ENCODE measurements at places on chromosomes 1 and 21.

GRCh38 chr1:68442822-68443556, 6.8 kb downstream of the RPE65 start:
- no peak for DNase-seq

- DNase-seq = no peak
Observed at GRCh38 chr1:182357913-182358312, 33.7 kb downstream of the GLUL start.

DNA sequence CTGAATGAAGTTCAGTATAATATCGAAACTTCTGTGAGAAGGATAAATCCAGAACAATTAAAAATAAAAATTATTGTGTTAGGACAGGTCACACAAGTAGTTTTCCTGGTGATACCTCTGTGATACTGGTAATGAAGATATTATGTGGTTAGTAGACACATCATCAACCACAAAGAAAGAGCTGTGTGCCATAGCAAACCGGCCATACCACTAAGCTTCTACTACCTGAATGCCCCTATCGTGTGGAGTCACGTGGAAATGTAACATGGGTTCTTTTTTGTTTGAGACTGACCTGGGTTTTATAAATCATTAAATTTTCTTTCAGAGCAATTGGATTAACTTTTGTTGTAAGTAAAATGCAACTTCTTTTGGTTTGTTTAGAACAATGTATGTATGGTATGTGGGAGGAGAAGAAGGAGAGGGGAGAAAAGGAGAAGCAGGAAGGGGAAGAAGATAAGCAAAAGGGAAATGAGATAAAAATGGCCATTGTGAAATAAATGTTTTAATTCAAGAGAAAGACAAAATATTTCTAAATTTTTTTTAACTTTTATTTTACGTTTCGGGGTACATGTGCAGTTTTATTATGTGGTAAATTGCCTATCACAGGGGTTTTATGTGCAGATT, 58.2 kb upstream of the LRRC8B start:
- DNase-seq = no peak

DNA sequence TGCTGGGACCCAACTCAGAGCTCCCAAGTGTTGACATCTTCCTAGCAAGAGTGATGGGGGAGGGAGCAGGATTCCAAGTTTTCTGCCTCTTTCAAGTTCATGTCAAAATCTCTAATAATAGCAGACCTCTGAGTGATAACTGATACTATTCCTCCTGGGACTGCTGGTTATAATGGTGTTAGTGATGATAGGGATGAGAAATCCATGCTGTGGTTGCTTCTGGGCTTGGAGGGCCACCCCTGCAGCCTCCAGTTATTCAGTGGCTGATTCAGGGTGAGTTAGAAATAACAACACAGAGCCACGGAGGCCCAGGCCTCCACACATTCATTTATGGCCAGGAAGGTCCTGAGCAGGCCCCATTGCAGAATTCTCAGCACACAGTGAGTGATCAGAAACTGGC, 40.6 kb upstream of the ARTN start:
- DNase-seq = no peak

DNA sequence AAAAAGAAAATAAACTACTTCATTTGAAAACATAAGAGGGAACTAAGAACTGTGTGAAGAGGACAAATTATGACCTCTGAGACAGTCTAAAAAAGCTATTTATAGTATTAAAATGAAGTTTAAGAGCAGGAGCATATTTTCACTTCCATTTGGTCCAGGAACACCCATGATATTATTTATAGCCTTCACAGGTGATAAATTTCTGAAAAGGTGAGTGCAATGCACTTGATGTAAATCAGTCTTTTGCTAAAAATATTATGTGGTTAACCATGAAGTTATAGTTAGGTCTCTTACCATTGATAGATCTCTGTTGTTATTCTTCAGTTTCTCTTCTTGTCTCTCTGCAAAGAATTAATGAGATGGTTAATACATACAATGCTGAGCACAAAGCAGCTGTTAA, 14.7 kb downstream of the TMCO1 start:
- no peak for DNase-seq

- DNase-seq = no peak
Observed at GRCh38 chr1:220902916-220903315, 23.7 kb downstream of the HLX start.

GRCh38 chr21:41800425-41801320, 33.8 kb upstream of the RIPK4 start:
- DNase-seq = no peak

DNA sequence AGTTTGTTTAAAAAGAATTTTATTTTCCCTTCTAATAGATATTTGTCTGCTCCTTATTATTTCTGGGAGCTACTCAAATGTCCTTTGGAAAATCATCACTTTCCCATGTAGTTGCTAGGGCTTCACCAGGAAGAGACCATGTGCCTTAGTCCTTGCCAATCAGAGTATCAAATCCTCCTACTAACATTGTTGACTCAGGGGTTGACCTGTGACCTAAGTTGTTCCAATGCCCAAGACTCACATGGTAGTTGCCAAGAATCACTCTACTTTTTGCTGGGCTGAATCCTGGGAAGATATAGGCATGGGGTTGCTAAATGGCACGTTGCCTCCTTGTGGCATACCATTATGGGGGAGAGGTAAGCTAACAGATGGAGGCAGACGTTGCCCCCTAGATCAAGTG, 58.2 kb upstream of the FOXD3 start:
- no peak for DNase-seq

DNA sequence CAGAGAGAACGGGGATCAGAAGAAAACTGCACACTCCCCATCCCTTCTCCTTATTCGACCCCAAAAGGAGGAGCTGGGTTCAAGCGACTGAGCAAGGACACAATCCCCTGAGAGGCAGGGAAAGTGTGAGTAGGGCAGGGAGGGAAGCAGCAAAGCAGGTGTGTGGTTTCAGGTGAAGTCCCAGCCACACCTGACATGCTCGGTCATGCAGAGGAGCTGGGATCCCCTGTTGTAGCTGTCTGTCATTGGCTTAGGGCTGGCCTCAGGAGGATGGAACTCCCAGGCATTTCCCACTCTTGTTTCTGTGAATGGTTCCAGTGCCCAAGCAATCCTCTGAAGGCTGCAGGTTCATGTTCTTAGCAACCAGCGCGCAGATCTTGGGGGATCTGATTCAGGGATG, 150.7 kb downstream of the DSCAM start:
- no peak for DNase-seq

- no peak for DNase-seq
Observed at GRCh38 chr1:181141431-181141910, 53.0 kb downstream of the IER5 start.

- DNase-seq = no peak
Observed at GRCh38 chr1:193102662-193103061, 2.6 kb downstream of the GLRX2 start.

GRCh38 chr1:76230842-76231281, 156.3 kb downstream of the ST6GALNAC3 start:
- DNase-seq = no peak

DNA sequence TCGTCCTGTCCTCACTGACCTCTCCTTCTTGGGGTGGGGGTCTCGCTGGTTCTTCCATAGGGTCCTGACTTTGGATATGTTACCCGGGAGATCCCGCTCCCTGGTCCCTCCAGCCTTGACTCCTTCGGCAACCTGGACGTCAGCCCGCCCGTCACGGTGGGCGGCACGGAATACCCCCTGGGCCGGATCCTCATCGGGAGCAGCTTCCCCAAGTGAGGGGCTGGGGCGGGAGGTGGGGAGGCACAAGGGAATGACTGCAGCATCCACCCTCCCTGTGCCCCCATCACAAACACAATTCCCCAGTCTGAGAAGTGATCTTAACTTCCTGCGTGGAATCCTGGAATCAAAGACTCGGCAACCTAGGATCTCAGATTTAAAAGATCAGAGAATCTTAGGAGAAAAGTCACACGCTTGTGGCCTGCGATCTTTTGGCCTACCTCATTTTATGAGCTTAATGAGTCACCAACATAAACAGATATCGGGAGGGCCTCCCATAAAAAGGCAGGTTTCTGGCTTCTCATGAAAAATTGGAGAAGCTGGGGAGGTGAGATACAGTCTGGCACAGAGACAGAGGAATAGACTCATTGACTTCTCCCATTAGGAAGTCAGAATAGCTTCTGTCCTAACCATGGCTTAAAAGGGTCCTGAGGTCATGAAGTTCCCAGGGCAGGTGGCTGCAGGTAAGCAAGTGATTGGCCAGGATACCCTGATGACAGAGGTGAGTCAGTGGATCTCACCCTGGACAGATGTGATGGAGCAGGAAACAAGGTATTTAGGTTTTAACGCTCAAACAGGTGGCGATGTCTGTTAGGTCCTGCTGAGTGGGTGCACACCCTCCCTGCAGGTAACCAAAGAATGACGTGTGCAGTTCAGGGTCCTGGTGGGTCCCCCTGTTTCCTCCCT, 15.9 kb upstream of the PADI3 start:
- no peak for DNase-seq

- no peak for DNase-seq
Observed at GRCh38 chr1:107776900-107777663, 187.9 kb downstream of the VAV3 start.

- no peak for DNase-seq
Observed at GRCh38 chr1:18934205-18935000, 22.1 kb downstream of the IFFO2 start.
